Fibroblast of the aortic adventitia (primary cell): ENCODE measurements at places on chromosomes 3 and 15.
A peak's percentile ranks its signal among the peaks of the same experiment; 100 is the strongest.

- no peak for DNase-seq
These were observed 8.4 kb downstream of the THBS1 start for GRCh38 chr15:39589193-39589814.

- DNase-seq: no peak
These were observed 62.5 kb downstream of the RPN1 start for GRCh38 chr3:128588147-128588546.

- DNase-seq: peak; percentile 65
These were observed 45.7 kb downstream of the TCF12 start for GRCh38 chr15:56964182-56964581.

DNA sequence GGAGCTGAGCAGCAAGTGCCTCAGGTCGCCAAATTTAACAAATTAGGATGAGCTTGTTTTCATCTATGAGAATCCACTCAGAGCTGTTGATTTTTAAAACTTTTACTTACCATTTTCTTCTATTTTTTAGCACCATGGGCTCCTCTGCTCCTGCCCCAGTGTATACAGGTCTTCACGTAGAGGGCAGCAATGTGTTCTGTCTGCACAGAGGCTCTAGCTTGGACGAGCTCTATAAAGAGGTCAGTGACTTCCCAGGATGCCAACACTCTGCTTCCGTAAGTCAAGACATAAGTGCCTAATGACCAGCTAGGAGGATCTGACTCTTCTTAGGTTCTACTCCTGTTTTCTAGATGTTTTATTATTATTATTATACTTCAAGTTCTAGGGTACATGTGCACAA lies 41.2 kb upstream of the CNOT10 start:
- DNase-seq: no peak

- DNase-seq: no peak
These were observed 84.2 kb upstream of the PDZRN3 start for GRCh38 chr3:73708956-73709355.

DNA sequence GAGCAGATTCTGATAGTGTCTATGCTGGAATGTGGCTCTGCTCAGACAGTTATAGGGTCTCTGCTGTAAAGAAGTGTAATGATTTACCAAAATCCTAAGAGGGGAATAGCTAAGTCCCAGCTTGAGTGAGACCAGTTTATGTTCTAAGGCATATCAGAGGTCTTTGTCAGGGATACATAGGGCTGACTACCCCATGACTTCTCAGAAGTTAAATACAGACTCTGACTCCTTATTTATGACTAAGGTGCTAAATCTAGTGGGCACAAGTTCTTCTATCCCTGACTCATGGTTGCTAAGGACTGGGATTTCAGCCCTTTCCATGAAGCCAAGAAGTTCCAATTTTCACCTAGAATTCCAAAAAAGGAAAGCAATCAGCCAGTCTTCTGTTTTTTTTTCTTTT lies 192.6 kb upstream of the POU1F1 start:
- DNase-seq: peak; percentile 36

GRCh38 chr3:12148183-12148940 lies 10.3 kb downstream of the TIMP4 start:
- peak; percentile 30 for DNase-seq

DNA sequence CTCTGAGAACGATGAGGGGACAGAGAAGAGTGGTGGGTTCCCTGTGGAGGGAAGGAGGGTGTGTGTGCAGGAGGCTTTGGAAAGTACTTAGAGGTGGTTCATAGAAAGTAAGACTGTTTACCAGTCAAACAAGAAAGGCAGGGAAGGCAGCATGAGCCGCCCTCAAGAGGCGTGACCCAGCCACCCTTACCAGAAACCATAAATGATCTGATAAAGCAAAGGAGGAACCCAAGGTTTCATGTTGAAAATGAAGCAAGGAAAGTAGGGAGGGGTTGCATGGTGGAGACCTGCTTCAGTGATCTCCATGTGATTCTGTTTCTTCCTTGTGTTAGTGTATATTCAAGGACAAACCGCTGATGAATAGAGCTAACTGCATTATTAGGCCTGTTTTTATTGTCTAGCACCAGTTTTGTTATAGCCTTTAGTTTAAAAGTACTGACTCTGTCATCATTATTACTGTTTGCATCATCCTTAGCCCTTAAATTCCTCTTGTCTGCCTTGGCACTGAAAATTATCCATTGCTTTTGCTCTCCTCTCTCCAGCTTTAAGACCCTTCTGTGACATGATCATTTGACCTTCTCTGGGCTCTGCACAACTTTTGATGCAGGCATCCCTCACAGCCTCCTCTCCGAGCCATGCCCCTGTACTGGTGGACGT lies 96.1 kb downstream of the STAC start:
- peak; percentile 28 for DNase-seq

DNA sequence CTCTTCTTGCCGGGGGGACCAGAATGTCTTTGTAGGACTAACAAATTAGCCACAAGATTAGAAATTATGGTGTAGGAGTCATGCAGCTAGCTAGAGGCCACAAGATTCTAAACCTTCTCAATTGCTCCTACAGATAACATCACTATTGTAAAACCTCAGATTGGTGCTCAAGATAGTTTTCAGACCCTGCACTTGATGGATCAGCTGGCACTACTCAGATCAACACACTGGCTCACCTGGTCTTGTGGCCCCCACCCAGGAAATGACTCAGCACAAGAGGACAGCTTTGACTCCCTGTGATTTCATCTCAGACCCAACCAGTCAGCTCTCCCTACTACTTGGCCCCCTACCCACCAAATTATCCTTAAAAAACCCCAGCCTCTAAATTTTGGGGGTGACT lies 124.1 kb upstream of the RASGRP1 start:
- no peak for DNase-seq

DNA sequence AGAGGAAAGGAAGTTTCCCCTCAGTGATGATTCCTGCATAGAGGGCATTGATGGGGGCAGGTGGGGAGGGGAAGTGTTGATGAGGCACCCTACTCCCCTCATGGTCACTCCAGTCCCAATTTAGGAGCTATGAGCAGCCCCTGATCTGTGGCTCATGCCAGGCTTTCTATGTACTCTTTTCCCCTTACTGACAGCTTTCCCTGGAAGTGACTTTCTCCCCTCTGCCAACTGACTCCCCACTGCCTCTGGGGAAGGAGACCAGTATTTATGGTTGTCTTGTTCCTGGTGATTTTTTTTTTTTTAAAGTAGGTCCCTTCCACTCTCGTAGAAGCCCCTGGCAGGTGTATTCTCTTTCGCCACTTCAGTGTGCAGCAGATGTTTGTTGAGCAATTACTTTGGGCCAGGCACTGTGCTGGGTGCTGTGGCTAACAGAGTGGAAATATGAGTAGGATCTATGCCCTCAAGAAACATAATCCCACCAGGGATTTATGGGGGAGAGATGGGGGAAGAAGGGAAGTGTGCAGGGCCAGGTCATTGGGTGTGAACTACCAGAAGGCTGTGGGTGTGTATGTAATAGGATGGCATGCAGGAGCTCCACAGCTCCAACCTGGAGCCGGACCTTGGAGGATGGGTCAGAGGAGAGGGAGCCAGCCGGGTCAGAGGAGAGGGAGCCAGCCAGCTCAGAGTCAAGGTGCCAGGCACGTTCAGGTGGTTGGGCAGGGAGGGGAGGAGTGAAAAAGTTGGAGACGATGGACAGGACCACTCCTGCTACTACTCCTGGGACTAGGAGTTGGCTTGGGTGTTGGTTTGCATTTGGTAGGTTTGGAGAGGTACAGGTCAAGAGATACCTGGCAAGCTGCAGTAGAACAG lies 3.5 kb downstream of the SMAD6 start:
- DNase-seq: no peak

- DNase-seq: no peak
These were observed 233.0 kb upstream of the POU1F1 start for GRCh38 chr3:87509401-87509800.
